ENCODE measurements at places on chromosomes 7 and 10.

DNA sequence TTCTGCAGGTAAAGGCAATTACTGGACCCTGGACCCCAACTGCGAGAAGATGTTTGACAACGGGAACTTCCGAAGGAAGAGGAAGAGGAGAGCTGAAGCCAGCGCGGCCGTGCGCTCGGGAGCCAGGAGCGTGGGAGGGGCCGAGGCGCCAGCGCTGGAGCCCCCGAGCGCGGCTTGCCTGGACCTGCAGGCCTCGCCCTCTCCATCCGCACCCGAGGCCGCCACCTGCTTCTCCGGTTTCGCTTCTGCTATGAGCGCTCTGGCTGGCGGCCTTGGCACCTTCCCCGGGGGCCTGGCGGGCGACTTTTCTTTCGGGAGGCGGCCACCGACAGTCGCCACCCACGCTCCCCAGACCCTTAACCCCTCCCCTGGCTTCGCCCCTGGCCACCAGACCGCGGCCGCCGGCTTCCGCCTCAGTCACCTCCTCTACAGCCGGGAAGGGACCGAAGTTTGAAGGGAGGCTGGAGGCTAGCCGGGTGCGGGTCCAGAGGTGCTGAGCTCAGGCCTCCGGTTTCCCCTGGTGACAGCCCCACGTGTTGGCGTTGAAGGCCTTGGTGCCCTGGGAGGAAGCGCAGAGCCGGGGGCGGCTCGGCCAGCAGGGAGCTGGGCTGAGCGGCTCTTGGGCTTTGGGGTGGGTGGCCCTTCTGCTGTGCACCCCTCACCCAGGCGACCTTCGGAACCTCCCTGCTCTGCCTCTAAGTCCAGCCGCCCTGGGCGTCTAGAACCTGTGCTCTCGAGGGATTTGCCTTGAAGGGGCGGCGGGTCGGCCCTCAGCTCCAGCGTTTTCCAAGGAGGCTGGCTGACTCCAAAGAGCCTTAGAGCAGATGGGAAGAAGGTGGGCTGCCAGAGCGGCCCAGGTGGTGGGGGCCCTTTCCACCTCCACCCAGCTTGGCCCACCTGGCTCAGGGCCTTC, 1.8 kb downstream of the FOXI2 start:
- DNase-seq, result no peak

- DNase-seq, result no peak
Observed at GRCh38 chr7:2637505-2638223, 5.9 kb downstream of the TTYH3 start.

DNA sequence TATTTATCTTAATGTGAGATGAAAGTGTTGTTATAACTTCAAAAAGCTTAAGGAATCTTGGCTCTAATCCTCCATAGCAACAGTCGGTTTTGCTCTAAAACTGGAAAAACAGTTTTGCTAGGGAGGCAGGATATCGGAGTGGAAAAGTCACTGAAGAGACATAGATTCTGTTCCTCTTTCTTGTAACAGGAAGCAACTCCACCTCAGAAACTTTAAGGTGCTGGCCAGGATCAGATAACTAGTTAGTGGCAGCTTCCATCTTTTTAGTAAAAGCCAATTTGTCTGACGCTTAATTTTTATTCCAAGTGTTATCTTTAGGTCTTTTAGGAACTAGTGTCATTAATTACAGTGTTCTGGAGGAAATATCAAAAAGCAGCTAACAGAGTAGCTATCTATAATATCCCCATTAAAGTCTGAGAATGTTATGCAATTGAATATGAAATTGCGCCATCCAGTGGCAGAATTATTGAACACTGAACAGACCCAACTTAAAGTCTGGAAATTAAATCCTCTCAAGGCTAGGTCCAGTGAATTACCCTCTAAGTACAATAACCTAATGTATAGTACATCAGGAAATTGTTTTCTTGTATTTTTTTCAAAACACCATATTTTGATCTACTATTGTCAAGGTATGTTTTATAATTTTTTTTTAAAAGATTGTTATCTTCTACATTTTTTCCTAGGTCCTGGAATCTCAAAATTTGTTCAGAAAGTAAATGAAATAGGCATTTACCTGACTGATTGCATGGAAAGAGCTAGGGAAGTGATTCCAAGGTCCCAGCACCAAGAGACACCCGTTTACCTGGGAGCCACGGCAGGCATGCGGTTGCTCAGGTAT, 65.9 kb upstream of the CC2D2B start:
- DNase-seq, result peak; percentile 26

GRCh38 chr10:110395350-110396283, 90.9 kb upstream of the SMNDC1 start:
- peak; percentile 51 for DNase-seq

GRCh38 chr10:28375399-28376354, 72.8 kb upstream of the MPP7 start:
- DNase-seq, result no peak

- DNase-seq, result no peak
Observed at GRCh38 chr10:43846968-43847367, 198.3 kb upstream of the ZNF32 start.

GRCh38 chr7:25840209-25840792, 311.7 kb upstream of the NFE2L3 start:
- DNase-seq, result no peak

- no peak for DNase-seq
Observed at GRCh38 chr7:82600531-82600930, 157.0 kb upstream of the CACNA2D1 start.

DNA sequence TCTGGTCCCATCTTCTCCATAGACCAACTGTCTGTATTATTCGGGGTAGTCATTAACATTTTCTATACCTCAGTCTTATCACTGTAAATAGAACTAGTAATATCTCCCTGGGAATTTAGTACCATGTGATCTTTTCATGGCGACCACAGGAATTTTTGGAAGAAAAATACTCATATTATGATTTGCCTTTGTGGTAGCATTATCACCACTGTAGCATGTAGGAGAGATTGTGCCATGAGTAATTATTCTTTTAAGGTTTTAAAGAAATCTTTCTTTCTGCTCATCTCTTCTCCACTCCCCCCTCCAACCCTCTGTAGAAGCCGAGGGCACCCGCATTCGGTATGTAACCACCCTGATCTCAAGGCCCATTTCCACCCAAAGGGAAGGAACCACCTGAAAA, 25.0 kb downstream of the ZNF365 start:
- DNase-seq, result no peak

GRCh38 chr10:5135581-5135980, 41.4 kb downstream of the AKR1C3 start:
- no peak for DNase-seq

GRCh38 chr7:49848211-49848841, 74.9 kb downstream of the VWC2 start:
- DNase-seq, result no peak

DNA sequence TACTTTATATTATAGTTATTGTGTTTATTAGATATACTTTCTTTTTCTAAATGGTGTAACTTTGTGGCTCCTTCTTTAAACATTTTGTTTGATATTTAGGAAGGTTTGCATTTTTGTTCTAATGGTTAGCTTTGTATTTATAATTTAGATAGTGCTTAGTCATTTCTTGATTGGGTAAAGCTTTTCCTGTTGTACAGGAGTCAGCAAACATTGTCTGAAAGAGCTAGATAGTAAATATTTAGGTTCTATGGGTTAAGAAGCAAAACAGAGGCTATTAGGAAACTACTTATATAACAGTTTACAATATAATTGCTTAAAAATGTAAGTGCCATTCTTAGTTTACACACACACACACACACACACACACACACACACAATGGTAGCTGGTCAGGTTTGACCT, 70.6 kb upstream of the CCDC6 start:
- no peak for DNase-seq

DNA sequence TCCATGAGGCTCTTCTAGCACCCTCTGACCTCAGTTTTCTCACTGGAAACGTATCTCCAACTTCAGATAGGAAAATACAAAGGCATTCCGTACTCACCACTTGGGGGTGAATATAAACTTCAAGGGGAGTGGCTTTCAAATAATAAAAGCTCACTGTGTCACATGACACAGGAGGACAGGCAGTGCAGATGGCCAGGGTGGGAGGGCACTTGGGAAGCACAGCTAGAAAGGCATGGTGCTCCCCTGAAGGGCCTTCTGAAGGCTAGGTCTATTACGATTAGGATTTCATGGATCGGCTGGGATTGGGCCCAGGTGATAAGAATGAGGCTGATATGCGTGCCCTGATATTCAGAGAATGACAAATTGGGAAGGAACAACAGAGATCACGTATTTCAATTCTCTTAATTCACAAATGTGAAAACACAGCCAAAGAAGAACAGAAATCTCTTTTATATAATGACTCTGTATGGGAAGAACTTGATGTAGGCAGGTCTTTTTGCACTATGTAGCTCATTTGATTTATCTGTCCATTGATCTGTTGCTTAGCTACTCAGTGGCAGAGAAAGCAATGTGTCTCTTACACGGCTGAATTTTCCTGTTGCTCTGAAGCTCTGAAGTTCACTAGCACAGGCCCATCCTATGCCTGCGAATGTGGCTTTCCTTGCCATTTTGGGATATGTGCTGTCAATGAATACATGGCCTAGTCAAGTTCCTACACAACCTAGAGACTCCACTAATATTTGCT, 83.0 kb downstream of the BEND7 start:
- DNase-seq, result no peak

- DNase-seq, result no peak
Observed at GRCh38 chr10:103769176-103769575, 86.2 kb downstream of the SH3PXD2A start.

DNA sequence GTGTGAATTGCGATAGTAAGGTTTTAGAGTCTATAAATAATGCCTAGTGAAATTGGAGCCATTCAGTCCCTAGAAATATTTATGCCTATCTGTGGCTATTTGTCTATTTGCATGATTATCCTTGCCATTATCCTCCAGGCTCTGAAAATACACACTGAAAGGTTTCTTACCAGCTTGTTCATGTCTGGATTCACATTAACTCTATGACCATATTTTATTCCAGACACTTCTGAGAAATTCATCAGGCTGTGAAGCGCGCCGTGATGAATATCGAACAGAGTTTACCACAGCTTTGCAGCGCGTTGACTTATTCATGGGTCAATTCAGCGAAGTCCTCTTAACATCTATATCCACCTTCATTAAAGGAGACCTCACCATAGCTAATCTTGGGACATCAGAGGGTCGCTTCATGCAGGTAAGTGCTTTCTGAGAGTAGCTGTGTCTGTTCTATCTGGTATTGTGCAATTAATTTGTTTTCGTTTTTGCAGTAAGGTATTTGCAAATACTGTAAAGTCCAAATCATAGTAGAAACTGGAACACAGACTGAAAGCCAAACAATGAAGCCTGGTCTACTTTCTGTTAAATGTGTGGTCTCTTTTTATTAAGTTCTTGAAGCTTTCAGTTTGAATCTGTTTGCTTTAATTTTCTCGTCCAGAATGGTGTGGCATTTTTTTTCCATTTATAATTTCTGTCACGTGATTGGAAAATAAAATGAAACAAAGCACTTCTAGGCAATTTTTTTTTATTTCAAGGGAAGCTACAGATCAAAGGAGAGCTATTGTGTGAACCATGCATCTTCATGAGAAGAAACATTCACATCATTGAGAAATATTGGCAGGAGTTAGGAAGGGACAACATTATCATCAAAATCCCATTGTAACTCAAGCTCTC, 59.7 kb downstream of the MET start:
- DNase-seq, result no peak

- no peak for DNase-seq
Observed at GRCh38 chr10:52568309-52568708, 204.3 kb downstream of the MBL2 start.

DNA sequence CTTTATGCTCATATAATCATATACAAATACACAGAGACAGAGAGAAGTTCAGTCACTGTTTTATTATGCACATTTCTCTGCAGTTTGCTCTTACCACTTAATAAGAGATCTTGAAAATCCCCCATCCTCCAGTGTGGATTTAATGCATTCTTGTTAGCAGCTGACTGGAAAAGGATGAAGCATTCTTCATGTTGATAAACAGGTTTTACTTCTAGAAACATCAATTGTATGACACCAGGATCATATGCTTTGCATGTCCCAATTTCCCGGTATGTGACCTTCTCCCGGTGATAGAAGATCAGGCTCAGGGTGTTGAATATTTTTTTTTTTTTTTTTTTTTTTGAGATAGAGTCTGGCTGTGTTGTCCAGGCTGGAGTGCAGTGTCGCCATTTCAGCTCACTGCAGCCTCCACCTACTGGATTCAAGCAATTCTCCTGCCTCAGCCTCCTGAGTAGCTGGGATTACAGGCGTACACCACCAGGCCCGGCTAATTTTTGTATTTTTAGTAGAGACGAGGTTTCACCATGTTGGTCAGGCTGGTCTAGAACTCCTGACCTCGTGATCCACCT, 6.2 kb upstream of the CREB3L2 start:
- DNase-seq, result no peak

DNA sequence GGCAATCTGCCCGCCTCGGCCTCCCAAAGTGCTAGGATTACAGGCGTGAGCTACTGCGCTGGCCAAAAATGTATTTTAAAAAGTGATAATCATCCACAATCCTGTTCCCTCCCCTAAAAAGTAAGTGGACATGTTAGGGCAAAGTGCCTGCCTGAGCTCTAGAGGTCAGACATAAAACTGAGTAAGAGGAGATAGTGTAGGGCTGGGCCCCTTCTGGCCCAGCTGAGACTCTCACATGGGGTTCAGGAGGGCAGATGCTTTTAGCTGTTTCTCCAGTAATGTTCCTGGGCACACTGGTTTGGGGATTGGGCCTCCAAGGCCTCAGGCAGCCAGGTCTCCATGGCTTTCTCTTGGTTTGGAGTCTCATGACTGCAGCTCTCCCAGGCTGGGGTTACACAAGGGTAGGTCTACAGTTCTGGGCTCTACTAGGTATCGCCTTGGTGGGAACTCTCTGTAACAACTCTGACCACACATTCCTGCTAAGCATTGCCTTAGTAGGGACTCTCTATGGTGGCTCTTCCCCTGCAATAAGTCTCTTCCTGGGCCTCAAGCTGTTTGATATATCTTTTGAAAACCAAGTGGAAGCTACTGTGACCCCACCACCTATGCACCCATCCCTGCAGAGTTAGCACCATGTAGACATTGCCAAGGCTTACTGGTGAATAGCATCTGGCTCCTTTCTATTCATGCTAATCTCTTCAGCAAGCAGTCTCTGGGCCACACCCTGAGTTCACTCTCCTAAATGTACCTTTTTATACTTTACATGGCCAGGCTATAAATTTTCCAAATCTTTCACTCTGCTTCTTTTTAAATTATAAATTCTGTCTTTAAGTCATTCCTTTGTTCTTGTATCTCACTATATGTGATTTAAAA, 6.9 kb upstream of the NUDCD3 start:
- DNase-seq, result no peak

GRCh38 chr10:86389441-86390193, 23.0 kb upstream of the GRID1 start:
- DNase-seq, result peak; percentile 37

DNA sequence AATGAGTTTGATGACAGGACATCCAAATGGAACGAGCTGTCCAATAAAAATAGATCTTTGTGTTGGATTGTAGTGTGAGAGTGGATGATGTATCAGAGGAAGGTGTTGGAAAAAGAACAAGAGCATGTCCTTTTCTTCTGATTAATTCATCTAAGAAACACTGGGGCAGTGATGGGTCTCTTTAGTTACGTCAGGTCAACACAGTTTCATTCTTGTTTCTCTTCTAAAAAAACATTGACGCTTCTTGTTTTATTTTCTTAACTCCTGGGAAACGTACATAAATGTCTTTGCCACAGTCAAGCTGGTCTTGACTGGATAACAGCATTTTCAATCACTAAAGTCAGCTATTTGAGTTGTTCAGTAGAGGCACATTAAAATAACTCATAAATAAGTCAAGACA, 67.0 kb downstream of the PPP1R9A start:
- DNase-seq, result no peak

All from stimulated activated naive CD8-positive, alpha-beta T cell treated with anti-CD3 and anti-CD28 coated beads, Interleukin-15, Interleukin-2, amounts not matched to agents 100 U/mL and 50 U/mL, for 24 hours (primary cell).